ENCODE measurements at places on chromosomes 2 and 18.

DNA sequence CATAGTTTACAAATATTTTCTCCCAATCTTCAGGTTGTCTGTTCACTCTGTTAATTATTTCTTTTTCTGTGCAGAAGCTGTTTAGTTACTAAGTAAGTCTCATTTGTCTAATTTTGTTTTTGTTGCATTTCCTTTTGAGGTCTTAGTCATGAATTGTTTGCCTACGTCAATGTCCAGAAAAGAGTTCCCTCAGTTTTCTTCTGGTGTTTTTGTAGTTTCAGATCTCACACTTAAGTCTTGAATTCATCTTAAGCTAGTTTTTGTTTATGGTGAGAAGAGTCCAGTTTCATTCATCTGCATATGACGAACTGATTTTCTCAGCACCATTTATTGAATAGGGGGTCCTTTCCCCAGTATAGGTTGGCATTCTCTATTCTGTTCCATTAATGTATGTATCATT lies 1252.2 kb upstream of the TMEFF2 start:
- no peak for DNase-seq

- no peak for DNase-seq
These were observed 54.8 kb downstream of the AP1S3 start for GRCh38 chr2:223782629-223783028.

- no peak for DNase-seq
These were observed 429.1 kb downstream of the CBLN2 start for GRCh38 chr18:72114801-72115594.

DNA sequence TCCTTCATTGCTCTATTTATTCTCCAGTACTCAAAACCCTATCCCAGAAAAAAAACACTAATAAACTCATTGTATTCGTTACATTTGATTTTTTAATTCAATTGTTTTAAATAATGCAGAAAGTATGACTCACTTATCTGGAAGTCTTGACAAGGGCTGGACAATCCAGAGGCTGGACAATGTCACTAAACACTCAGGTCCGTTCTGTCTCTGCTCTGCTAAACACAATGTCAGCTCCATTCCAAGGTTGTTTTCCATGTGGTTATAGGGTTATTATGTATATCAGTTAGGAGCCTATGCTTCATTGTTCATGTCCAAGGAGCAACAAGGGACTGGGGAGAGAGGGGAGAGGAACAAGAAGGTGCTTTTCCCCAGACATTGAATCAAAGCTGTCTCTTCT lies 125.5 kb downstream of the IRS1 start:
- DNase-seq, result no peak

DNA sequence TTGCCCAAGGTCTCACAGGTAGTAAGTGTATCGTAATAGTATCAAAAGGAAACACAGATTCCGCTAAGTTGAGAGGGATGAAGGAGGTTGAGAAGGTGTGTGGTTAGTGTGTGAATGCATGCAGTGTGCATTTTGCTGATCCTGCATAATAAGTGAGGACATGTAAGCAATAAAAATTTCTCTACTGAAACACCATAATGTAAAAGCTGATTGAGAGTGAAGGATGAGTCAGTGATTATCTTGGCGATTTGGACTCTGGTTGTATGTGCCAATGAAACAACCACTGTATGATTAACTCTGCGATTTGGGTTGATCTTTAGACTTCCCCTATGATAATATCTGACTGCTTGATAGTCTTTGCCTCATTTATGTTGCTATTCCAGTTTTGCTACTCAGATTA lies 16.7 kb upstream of the ADGRF3 start:
- DNase-seq, result no peak

DNA sequence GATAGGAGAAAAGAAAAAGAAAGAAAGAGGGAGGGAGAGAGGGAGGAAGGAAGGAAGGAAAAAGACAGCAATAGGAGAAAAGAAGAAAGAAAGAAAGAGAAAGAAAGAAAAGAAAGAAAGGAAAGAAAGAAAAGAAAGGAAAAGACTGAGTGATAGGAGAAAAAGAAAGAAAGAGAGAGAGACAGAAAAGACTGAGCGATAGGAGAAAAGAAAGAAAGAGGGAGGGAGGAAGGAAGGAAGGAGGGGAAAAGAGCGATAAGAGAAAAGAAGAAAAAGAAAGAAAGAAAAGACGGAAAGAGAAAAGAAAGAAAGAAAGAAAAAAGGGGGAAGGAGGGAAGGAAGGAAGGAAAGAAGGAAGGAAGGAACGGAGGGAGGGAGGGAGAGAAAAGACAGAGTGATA lies 216.7 kb downstream of the DOK6 start:
- no peak for DNase-seq

DNA sequence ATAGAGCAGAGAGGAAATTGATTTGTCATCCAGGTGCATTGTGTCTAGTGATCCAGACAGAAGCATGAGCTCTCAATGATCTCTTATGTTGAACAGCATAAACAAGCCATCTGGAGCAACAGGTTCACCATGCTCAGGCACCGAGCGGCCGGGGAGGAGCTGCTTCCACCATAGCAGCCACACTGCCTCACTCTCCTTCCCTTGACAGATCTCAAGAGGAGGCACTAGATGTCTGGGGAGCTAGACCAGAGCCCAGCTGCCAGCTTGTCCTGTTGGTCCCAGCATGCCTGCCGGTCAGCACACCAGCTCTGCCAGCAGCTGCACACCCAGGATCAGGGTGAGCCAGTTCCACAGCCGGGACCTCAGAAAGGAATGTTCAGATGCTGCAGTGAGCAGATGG lies 17.5 kb upstream of the LONRF2 start:
- no peak for DNase-seq

GRCh38 chr18:1751249-1751648 lies 820.1 kb downstream of the METTL4 start:
- no peak for DNase-seq

Measured in myocyte (in vitro differentiated cells).